ENCODE measurements at places on chromosomes 3 and 15. TPM values are rescaled to one million over a fixed set of nuclear protein-coding genes. Genes with fewer than 3 reads are reported as not detected.

DNA sequence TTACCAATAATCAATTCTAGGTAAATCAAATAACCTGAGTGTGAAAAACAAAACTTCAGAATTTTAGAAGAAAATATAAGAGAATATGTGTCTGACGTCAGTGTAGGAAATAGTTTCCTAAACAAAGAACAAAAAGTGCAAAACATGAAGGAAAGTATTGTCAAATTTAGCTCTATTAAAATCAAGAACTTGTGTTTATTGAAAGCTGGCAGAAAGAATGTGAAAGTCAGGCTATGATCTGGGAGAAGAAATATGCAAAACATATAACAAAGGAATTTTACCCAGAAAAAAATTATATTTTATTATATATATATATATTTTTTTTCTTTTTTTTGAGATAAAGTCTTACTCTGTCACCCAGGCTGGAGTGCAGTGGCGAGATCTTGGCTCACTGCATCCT, 129.1 kb upstream of the ANKRD28 start:
- DNase-seq, result no peak

DNA sequence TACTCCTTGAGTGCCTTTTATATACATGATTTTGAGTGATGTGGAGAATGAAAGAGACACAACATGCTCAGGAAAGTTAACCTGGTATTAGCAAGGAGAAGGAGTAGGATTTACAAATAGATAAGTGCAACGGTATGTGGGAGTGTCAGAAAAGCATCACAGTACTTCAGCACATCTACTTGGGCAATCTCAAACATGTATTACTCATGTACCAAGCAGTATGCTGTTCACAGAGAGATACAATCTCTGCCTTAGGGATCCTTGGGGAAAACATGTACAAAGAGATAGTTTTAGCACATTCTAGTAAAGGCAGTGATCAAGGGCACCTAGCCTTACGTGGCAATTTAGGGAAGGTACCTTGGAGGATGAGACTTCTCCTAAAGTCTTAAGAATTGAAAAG, 146.5 kb downstream of the FILIP1L start:
- DNase-seq, result no peak

DNA sequence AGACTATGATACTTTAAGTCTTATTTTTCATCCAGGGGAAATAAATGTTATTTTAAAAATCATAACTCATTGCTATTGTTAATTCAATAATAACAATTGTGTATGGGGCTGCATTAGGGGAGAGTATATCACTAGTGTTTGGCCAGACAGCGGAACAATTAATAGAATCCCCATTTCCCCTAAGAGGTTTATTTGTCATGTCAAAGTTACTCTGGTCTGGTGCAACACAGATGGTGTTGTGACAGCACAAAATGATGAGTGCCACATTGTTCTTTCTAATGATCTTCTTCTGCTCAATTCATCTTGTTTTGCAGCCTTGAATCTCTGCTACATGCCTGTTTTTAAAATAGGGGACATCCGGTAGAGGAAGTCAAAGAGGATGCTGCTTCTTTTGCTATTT, 351.6 kb downstream of the NSUN3 start:
- DNase-seq, result no peak

- no peak for DNase-seq
These were observed 84.8 kb upstream of the SNRK start for GRCh38 chr3:43201581-43201980.

DNA sequence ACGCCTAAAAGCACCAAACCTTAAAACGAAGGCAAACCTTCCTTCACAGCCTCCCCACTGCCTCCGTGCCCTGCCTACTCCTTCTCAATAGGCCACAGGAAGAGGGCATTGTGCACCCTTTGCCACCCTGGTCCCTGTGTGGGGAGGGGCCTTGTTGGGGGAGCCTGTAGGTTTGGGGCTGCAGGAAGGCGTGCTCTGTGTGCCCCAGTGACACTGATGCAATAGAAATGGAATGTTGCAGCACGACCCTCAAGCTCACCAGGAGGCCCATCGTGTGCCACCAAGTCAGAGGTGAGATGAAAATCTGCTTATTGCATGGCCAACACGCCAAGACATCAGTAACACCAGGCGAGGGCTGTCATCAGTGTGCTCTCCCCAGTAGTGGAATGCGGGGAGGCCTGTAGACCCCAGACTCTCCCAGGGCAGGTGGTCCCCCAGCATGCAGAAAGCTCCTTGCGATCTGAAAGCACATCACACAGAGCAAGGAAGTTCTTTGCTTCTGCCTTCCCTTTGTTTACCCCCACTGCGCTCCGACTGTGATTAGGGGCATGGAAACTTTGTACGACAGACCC, 86.2 kb downstream of the ASB7 start:
- no peak for DNase-seq

- no peak for DNase-seq
These were observed 140.5 kb upstream of the TPM1 start for GRCh38 chr15:62901909-62902546.

DNA sequence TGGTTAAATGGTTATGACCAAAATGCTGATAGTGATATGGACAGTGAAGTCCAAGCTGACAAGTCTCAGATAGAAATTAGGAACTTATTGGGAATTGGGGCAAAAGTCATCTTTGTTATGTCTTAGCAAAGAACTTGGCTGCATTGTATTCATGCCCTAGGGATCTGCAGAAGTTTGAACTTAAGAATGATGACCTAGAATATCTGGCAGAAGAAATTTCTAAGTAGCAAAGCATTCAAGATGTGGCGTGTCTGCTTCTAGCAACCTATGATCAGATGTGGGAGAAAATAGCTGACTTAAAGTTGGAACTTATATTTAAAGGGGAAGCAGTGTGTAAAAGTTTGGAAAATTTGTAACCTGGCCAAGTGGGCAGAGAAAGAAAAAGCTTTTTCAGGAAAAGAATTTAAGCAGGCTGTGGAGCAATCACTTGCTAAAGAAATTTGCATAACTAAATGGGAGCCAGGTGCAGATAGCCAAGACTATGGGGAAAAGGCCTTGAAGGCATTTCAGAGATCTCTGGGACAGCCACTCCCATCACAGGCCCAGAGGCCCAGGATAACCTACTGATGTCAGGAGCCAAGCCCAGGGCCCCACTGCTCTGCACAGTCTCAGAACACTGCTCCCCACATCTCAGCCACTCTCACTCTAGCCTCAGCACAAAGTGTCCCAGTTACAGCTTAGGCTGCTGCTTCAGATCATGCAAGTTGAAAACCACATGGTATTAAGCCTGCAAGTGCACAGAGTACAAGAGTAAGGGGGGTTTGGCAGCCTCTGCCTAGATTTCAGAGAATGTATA, 147.8 kb upstream of the TGFBR2 start:
- no peak for DNase-seq

The CADM2 gene
- not detected for total RNA-seq

The COL6A5 gene
- total RNA-seq, result under 0.01 TPM

The DCP1A gene
- 18.0 TPM for total RNA-seq

The TGM5 gene
- total RNA-seq, result not detected

The EPHB1 gene
- total RNA-seq, result 2.5 TPM
